Activated CD4-positive, CD25-positive, alpha-beta regulatory T cell (primary cell): ENCODE measurements at places on chromosomes 13 and 19.

DNA sequence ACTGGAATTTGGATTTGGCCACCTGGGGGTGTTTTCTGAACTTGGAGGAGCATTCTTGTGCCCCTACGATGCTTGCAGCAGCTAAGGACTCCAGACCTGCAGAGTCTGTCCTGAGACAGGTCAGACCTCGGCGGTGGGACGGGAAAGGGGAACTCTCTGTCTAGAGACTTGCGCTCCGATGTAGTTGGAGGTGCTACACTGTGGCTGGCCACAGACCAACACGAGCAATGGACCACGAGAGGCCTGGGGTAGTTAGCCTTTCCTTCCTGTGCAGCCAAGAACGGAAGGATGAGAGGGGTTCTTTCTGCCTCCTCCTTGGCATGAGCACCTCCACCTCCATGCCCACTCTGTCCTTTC is 5.9 kb upstream of the GRAMD1A start:
- no peak for DNase-seq

DNA sequence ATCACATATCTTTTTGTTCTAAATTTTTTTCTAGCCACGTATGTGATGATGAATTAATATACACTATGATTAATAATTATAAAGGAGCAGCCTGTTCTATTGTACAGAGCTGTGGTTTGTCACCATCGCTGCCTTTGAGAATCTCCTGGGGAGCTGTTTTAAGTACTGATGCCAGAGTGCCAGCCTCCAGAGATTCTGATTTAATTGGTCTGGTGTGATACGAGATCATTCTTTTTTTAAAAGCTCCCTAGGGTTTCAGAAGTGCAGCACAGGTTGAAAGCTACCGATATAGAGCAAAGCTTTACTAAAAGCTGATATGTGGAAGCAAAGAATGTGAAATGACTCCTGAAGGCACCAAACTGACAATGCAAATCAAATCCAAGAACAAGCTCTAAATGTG is 314.7 kb downstream of the ITGBL1 start:
- DNase-seq, result no peak

DNA sequence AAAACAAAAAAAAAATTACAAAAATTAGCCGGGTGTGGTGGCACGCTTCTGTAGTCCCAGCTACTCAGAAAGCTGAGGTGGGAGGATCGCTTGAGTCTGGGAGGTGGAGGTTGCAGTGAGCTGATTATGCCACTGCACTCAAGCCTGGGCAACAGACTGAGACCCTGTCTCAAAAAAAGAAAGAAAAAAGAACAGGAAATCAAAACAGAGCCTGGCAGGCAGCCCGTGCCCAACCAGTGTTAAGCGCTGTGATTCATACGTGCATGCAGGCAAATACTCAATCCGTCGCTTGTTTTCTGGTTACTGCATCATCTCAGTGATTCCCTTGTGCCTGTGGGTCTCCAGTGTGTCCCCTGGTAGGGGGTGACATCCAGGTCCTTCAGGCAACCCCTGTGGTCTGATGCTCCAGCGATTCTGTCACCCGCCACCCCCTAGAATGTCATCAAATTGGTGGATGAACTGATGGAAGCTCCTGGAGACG is 18.1 kb downstream of the DDX39A start:
- no peak for DNase-seq

DNA sequence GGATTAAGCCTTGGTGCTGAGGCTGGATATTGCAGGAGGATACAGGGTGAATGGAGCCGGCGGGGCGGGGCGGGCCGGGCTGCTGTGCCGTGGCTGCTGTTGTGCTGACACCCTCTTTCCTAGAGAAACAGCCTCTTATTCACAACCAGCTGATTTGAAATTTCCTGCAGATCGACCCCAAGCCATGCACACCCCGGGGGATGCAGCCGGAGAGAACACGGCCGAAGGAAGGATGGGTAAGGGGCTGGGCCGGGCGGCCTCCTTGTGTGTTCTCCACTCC is 11.1 kb downstream of the DAZAP1 start:
- DNase-seq, result no peak

DNA sequence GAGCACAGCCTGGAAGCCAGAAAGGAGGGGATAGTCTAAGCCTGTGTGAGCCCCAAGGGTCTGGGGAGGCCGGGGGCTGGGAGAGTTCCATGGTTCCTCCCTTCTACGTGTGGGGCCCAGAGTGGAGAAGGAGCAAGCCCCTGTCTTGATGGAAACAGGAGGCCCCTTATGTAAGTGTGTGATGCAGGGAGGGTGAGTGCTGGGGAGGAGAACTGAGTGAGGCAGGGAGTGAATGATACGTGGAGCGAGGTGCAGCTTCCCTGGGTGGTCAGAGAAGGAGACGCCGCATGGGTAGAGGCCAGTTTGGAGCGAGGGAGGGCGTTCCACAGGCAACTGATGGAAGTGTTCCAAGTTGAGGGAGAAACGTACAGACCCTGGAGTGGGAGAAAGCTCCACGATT is 16.0 kb downstream of the MAG start:
- no peak for DNase-seq

DNA sequence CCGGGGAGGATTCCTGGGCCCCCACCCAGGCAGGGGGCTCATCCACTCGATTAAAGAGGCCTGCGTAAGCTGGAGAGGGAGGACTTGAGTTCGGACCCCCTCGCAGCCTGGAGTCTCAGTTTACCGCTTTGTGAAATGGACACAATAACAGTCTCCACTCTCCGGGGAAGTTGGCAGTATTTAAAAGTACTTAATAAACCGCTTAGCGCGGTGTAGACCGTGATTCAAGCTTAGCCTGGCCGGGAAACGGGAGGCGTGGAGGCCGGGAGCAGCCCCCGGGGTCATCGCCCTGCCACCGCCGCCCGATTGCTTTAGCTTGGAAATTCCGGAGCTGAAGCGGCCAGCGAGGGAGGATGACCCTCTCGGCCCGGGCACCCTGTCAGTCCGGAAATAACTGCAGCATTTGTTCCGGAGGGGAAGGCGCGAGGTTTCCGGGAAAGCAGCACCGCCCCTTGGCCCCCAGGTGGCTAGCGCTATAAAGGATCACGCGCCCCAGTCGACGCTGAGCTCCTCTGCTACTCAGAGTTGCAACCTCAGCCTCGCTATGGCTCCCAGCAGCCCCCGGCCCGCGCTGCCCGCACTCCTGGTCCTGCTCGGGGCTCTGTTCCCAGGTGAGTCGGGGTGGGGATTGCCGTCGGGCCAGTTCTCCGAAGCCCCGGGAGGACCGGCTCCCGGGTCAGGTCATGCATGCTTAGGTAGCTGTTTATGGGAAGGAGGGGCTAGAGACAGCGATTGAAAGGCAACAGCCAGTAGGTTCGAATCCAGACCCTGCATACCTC is at the start of gene ICAM1:
Gene ICAM1, plus strand, starts transcription at position 505 of the 779 bp plus-strand sequence. Its CDS starts 40 bp downstream, at position 545.
- peak; percentile 46 for DNase-seq

GRCh38 chr19:14943601-14944000 is 2.3 kb downstream of the OR7C2 start:
- DNase-seq, result no peak

DNA sequence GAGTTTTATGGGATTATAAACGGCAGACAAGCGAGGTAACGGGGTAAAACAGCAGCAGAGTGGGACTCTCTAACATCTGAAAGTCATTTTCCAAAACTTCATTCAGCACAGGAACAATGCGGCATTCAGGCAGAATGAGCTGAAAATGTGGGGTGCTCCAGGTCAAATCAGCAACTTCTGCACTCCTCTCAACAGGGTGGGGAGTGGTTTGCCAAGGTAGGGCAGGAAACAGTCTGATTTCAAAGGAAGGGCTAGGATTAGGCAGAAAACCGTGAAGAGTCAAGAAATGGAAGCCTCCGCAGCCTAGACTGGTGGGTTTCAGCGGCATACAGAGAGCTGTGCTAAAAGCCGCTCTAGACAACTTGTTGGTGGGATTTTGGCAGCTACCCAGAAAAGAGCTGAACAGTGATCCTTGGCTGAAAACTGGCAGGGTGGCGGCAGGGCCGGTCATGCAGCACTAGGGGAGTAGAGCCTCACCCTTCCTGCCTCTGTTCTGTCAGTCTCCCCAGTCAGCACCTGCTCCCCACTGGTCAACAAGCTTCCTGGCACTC is 154.2 kb upstream of the KLF12 start:
- peak; percentile 1 for DNase-seq

- no peak for DNase-seq
Observed at GRCh38 chr13:114211446-114212157, 23.1 kb upstream of the CDC16 start.
